ENCODE measurements at places on chromosomes 5 and 9. TPM values are rescaled to one million over a fixed set of nuclear protein-coding genes. Genes with fewer than 3 reads are reported as not detected.

The SPATA31C1 gene
- total RNA-seq: not detected

The CCL27 gene
- not detected for total RNA-seq

The MACIR gene
- 18.6 TPM for total RNA-seq

The AHRR gene
- 1.5 TPM for total RNA-seq

The FGD3 gene
- total RNA-seq: 0.33 TPM

The BARHL1 gene
- not detected for total RNA-seq

The ORM2 gene
- total RNA-seq: 0.59 TPM

The ADCY2 gene
- 63.2 TPM for total RNA-seq

The TMEM167A gene
- 134 TPM for total RNA-seq

The HMGXB3 gene
- total RNA-seq: 26.2 TPM

The GAS1 gene
- 6.3 TPM for total RNA-seq

The ZBED3 gene
- total RNA-seq: 5.3 TPM

The EIF4E1B gene
- 2.2 TPM for total RNA-seq

The CDC20B gene
- total RNA-seq: 0.13 TPM

The APBA1 gene
- total RNA-seq: 2.5 TPM

The ZNF462 gene
- total RNA-seq: 60.3 TPM

The TOPORS gene
- 25.8 TPM for total RNA-seq

The CTXN3 gene
- not detected for total RNA-seq

The EQTN gene
- not detected for total RNA-seq

Data from endodermal cell (in vitro differentiated cells).